H7 (cell line): ENCODE measurements at places on chromosomes 12 and 14.
A peak's percentile ranks its signal among the peaks of the same experiment; 100 is the strongest.

DNA sequence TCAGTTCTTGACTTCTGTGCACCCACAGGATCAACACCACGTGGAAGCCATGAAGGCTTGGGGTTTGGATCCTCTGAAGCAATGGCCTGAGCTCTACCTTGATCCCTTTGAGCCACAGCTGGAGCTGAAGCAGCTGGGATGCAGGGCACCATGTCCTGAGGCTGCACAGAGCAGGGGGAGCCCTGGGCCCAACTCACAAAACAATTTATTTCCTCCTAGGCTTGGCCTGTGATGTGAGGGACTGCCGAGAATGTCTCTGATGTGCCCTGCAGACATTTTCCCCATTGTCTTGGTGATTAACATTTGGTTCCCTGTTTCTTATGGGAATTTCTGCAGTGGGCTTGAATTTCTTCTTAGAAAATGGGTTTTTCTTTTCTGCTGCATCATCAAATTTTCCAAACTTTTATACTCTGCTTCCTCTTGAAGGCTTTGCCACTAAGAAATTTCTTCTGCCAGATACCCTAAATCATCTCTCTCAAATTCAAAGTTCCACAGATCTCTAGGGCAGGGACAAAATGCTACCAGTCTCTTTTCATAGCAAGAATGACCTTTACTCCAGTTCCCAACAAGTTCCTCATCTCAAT lies 288.2 kb downstream of the CCDC59 start:
- no peak for DNase-seq

DNA sequence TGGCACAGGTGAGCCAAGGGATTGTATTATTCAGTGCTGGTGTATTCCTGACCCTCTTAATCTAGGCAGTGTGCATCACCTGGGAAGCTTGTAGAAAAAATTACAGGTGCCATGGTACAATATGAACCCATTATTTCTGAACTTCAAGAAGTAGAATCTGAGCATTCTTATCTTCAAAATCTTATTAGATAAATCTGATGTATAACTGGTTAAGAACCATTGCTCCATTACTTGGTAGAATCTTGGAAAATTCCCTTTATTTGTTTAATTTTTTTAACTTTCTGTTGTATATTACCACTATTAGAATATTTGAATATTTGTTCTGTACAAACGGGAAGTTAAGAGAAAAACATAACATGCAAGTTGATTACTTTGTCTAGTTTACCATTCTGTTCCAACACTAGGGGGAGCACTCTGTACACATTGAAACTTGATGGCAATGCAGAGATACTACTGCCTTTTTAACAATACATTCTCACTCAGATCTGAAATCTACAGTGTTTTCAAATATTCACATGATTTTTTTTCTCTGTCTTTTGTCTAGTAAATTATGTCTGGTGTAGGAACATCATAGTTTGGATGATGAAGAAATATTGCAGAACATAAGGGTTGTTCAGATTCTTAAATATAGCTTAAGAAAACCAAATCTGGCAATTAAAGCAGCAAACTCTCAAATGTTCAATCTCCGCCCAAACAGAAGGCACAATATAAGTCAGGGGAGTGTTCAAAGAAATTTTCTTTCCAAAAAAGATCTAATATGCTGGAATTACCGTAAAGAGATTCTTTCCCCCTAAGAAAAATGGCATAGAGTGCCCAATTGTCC lies 196.6 kb downstream of the PCNX1 start:
- DNase-seq, result peak; percentile 37

DNA sequence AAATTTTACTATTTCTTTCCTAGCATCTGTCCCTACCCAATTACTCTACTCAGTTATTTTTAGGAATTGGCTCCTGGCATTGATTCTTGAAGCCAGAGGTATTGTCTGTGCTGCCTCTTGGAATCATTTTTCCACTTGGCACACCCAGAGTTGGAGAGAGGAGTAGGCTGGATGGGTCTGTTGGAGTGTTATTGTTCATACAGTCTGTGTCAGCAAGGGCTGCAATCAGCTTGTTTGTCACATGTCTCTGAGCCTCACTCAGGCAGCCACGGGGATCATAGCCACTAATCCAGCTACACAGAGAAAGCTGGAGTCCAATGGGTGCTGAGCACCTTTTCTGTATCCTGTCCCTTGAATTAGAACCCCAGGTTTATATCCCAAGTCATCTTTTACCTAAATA lies 176.0 kb upstream of the DYRK2 start:
- no peak for DNase-seq

DNA sequence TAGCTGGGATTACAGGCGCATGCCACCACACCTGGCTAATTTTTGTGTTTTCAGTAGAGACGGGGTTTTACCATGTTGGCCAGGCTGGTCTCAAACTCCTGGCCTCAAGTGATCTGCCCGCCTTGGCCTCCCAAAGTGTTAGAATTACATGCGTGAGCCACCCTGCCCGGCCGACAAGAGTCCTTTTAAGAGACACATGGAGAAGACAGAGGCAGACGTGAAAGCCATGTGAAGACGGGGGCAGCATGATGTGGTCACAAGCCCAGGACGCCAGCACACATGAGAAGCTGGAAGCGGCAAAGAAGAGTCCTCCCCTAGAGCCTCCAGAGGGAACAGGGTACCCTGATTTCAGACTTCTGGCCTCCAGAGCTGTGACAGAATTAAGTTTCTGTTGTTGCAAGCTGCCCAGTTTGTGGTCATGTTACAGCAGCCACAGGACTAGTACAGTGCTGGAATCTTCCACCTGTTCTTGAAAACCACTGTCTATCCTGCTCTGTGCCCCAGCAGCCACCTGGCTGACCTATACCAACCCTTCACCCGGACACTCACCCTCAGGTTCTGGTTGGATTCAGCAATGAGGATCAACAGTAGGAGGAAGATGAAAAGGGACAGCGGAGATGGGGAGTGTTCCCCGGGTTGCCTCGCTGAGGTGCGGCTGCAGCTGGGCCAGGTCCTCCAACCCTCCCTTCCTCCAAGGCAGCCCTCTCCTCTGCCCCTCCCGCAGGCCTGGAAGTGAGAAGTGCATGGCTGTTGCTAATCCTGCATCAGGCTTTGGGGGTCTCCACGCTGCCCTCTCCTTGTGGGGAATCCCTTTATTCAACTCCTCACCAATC lies 16.9 kb downstream of the VPS37B start:
- DNase-seq, result no peak
